Left hindlimb (tissue), 1 donor: ENCODE measurements at places on chromosomes 2 and 18.
A peak's percentile ranks its signal among the peaks of the same experiment; 100 is the strongest.

- DNase-seq, result peak; percentile 77
These were observed 4.9 kb downstream of the SPEG start for GRCh38 chr2:219439506-219439905.

- no peak for DNase-seq
These were observed 195.7 kb downstream of the LPIN1 start for GRCh38 chr2:11942178-11942569.

DNA sequence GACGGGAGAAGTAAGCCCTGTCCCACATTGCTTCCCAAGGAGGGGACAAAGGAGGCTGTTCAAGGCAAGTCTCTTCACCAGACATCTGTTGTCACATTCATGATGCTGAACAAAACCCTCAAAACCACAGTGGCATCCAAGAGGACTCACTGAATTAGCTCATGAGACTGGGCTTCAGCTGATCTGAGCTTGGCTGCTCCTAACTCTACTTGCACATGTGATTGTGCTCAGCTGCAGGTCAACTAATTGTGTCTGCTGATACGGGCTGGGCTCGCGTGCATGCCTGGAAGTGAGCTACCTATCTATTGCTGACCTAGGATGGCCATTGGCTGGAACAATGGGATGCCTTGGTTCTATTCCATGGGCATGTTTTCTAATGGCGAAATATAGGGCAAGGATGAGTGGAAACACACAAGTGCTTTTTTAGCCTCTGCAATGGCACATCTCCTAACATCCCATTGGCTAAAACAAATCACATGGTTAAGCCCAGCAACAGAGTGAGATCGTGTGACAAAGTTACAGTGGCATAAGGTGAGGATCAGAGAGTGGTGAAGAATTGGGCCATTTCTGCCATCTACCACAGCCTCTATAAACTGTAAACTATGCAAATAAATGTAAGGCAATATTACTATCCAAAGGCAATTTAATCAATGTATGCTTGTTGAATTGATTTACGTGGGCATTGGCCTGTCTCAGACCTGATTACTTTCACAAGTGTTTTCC is 52.9 kb upstream of the CAPN13 start:
- DNase-seq, result no peak

GRCh38 chr2:119011162-119011909 is 69.3 kb downstream of the MARCO start:
- peak; percentile 62 for DNase-seq

GRCh38 chr2:146385031-146385430 is 1459.8 kb upstream of the ACVR2A start:
- DNase-seq, result no peak

DNA sequence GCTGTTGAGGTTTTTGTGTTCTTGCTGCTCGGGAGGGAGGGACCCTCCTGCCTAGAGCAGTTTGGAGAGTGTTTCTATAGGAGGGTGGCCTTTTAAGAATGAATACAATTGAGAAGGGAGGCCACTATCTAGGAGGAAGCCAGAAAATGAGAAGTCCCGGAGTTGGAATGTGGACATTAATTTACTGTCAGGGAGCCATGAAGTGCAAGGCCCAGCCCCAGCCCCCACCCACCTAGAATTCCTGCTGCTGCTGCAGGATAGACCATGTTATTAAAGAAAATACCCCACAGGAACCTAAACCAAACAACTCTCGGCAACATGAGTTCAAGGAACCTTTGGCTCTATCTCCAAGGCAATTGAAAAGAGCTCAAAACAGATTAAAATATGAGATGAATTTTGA is 46.0 kb downstream of the ZBTB7C start:
- DNase-seq, result no peak
